Stimulated activated CD8-positive, alpha-beta memory T cell treated with anti-CD3 and anti-CD28 coated beads, Interleukin-15, amount 100 ng/mL, for 48 hours (primary cell): ENCODE measurements at places on chromosomes 12 and 14.

DNA sequence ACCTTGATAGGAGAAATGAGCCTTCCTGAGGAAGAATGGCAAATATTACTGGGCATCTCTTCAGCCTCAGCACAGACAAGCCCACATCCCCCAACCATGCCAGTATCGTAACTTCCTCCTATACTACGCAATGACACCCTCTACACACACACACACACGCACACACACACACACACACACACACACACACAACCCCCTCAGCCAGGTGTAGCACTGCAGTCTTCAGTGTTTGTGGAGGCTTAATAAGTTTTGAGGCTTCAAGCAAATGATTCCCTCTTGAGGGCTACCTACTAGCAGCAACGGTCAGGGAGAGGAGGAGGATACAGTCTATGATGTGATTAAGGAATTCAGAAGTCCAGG is 1.6 kb downstream of the DGKA start:
- no peak for DNase-seq

DNA sequence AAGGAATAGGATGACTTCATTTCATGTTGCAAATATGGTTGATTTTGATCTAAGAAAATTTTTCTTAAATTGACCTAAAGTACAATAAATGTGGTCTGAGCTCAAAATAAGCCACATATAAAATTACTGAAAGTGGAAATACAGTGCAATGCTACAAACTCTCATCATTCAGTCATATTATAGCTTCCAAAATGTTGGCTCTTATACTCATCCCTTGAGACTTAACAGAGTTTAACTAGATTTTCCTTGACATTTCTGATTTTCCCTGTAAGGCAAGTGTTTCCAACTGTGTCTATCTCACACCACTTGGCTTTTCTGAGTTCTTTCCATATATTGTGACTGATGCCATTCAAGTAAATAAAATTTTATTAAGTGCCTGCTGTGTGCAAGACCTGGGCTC is 123.7 kb upstream of the NTF3 start:
- no peak for DNase-seq

GRCh38 chr12:44509471-44509870 is 366.6 kb downstream of the NELL2 start:
- DNase-seq = no peak

DNA sequence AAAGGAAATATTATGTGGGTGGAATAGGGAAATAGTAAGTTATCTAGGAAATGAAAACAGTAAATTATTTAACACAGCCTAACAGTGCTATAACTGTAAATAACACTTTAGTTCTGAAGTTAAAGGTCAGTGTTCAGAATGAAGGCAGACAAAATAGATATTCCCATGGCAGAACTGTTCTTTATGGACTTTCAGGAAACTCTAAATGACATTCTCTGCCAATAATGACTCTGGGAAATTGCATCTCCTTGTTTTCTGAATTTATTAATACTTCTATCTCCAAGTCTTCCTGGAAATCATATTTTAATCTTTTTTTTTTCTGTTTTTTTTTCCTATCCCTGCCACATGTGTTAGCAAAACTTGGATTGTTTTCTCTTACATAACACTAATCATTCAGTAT is 101.4 kb downstream of the PDE3A start:
- no peak for DNase-seq

DNA sequence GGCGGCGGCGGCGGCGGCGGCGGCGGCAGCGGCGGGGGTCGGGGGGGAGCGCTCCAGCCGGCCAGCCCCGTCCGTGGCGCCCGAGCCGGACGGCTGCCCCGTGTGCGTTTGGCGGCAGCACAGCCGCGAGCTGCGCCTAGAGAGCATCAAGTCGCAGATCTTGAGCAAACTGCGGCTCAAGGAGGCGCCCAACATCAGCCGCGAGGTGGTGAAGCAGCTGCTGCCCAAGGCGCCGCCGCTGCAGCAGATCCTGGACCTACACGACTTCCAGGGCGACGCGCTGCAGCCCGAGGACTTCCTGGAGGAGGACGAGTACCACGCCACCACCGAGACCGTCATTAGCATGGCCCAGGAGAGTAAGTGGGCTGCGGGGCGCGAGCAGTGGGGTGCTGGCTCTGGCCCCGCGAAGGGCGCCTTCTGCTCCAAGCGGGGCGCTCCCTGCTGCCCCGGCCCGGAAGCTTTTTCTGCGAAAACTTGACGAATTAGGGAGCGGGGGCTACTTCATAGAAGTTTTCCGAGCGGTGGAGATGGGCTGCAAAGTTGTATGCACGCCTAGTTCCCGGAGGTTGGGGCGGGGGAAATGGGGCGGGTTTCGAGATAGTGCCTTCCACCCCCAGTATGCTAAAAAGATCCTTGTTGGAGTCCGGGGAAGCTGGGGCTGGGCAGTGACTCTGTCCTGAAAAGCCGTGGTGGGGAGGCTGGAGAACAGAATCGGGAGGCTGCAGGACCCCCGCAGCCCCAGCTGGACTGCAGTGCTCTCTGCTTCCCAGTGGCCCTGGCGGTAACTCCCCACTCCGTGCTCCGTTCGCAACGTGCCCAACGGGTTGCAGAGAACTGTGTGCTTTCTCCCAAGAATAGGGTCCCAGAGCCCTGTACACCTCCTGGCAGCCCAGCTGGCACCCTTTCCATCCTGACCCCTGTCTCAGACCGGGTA is 751 bp downstream of the GDF11 start:
- no peak for DNase-seq

DNA sequence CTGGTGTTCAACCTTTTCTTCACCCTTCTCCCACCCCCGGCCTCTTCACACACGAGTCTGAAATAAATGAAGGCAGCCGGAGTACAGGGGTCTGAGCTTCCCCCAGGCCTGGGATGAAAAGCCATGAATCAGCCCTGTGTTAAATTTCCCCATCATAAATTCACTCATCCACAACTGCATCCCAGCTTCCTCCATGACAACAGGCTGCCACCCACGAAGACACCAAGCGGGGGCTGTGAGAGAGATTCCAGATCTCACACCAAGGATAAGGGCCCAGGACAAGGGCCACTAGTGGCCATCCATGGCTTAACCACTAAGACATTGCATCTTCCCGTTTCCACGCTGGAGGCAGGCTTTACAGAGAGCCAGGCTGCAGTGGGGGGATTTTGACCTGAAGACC is 93.9 kb upstream of the NCOR2 start:
- no peak for DNase-seq

- no peak for DNase-seq
Measured at GRCh38 chr12:67881565-67881964, 107.7 kb upstream of the IFNG-AS1 start.

- no peak for DNase-seq
Measured at GRCh38 chr12:40711121-40711520, 18.9 kb downstream of the CNTN1 start.

GRCh38 chr12:25757037-25757665 is 201.3 kb upstream of the RASSF8 start:
- DNase-seq = no peak

DNA sequence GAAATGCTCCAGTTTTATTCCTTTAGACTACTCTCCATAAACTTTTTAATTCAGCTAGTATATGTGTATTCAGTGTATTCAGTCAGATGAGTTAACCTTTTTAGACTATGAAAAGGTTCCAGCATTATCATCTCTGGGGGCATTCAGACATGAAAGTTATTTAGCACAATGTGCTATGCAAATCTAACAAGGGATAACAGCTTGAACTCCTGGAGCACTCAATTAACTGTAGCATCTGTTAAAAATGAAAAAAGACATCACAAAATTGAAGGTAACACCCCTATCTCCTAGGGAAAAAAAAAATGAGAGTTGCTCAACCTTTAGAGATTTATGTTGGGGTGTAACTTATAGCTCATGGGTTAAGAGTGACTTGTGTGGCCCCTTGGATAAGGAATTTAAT is 211.5 kb downstream of the PHLDA1 start:
- no peak for DNase-seq

GRCh38 chr12:92695056-92695455 is 7.7 kb upstream of the PLEKHG7 start:
- DNase-seq = no peak
